ENCODE measurements at places on chromosomes 6 and 20.
A peak's percentile ranks its signal among the peaks of the same experiment; 100 is the strongest.

GRCh38 chr6:156866220-156867015, 89.2 kb downstream of the ARID1B start:
- no peak for DNase-seq

DNA sequence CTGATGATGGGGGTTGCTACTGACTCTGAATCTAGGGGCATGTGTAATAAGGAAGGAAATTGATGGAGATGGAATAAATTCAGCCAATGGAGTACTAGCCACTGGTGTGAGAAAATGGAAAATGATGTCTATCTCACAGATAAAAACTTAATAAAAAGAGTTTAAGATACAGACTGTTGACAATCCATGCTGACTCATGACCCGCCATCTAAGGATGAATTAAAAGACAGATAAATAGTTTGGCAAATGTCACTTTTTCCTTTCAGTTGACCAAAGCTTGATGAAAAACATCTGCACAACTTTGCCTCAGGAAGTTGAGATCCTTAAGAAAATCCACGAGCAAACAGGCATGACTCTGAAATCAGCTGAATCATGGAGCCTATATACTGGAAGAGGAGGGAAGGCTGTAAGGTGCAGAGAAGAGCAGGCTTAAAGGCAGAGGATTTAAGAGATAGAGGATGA, 82.6 kb upstream of the BMP5 start:
- no peak for DNase-seq

DNA sequence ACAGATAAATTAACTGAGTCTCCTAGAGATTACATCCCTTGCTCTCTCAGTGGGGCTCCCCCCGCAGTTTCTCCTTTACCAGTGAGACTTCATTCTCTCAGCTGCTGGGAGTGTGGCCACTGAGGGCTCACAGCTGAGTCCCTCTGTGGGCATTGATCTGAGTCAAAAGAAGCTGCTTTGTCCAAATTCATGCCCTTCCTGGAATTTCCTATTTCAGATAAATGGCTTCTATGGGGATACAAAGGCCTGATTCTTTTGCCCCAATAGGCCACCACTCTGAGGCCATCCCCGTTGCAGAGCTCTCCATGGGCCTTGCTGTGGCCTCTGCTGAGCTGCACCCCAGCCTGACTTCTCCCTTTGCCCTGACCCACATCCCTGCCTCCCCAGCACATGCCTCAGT, 10.0 kb downstream of the CST5 start:
- DNase-seq = no peak

DNA sequence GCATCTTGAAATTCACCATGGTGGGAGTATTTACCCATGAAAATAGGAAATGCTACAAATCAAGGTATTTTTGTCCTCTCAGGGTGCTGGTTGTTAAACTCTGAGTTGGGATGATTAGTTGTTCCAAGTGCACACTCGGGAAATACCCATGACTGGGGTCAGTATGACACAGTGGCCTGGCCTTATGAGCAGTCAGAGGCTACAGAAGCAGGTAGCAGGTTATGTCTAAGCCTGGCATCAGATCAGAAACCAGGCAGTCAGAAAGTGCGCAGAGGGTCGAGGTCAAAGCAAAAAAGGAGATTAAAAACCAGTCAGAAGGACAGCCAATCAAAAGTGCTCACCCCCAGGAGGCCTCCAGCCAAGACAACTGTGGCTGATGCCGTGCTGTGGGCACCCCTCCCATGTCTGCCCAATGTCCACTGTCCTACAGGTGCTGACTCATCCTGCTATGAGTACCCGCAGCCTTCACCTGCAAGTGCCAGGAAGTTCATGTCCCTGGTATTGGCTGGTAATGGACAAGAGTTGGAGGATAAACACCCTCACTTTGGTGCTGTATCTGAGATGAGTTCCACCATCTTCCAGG, 117.4 kb upstream of the SLC24A3 start:
- no peak for DNase-seq

DNA sequence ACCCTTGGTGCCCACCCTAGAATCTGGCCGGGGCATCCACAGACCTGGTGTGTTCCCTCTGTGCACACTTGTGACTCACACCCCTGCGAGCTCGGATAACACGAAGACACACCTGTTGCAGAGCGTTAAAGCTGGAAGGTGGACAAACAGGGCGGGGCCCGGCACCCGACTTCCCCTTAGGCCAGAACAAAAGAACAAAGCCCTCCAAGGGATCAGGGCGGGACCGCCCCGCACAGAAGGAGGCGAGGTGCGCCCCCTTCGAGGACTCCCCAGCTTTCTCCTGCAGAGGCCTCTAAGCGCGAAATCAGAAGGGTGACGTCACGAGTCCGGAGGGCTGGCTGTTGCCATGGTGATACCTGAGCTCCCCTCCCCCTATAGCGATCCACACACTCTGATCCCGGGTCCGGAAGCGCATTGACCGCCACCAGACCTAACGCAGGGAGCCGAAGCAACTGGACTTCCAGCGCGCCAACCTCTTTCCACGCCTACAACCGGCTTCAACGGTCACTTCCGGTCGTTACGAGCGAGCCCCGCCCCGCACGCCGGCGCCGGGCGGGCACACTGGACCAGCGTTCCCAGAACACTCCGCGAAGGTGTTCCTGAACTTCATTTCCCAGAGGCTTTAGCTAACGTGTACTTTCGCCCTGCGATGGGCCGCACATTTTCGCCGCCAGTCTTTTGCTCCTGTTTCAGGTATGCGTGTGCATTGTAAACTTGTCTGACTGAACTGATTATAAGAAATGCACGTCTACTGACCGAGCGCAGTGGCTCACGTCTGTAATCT, at the start of gene ZNF184:
Gene ZNF184, minus strand, starts transcription at position 489 of the 784 bp plus-strand sequence. CDS start 811 bp downstream, outside the sequence.
- DNase-seq = peak; percentile 68
